ENCODE measurements at places on chromosomes 16 and 17. TPM values are rescaled to one million over a fixed set of nuclear protein-coding genes. Genes with fewer than 3 reads are reported as not detected.

DNA sequence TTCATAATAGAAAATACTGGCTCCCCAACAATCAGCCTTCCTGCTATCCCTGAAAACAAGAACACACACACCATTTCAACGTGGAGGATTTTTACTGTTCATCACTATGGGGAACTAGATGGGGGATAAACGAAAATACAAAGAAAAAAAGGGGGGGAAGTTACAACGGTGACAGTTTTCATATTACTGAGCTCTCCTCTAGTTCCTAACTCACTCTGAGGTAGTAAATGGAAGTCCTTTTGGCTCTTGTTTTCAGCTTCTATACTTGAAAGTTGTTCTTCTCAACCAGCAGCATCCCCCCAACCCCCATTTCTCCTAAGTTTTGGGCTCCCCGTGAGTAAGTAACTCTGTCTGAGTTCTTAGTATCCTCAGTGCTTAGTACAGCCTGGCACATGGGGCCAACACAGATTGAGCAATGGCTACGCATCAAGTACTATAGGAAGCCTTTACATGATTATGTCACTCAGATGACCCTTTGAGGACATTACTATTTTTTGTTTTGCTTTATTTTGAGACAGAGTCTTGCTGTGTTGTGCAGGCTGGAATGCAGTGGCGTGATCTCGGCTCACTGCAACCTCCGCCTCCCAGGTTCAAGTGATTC lies 4.2 kb upstream of the CORO7 start:
- no peaks in the 10 kb centered on the region for H3K36me3 ChIP-seq
- H3K27ac ChIP-seq: no peak overlapping the region
- H3K4me1 ChIP-seq: peaks cover 9% of the 10 kb centered on the region

GRCh38 chr16:19090916-19091315 lies 22.8 kb upstream of the ITPRIPL2 start:
- H3K4me3 ChIP-seq: no peak overlapping the region
- H3K36me3 ChIP-seq: no peaks in the 10 kb centered on the region
- no peak for DNase-seq
- H3K27me3 ChIP-seq: peaks cover 1% of the 10 kb centered on the region

DNA sequence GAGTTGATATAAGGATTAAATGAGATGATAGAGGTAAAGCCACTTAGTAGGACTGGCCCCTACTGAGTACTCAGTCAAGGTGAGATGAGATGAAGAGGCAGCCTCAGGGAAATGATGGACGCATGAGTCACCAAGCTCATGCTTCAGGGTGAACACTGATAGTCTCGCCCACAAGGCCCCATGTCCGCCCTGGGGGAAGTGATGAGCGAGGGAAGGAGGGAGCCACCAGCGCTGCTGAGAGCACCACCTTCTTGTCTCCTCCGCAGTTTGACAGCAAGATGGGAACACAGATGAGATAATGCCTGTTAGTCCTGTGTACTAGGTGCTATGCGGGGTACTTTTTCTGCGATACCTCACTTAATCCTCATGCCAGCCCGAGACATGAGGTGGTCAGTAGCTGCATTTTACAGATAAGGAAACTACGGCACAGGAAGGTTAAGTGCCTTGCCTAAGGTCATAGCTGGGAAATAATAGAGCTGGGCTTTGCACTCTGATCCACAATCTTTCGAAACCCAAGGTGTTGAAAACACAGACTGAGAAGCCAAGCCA lies 383.0 kb downstream of the CPPED1 start:
- DNase-seq: no peak
- no peaks in the 10 kb centered on the region for H3K4me1 ChIP-seq
- no peaks in the 10 kb centered on the region for H3K27me3 ChIP-seq
- no peak overlapping the region for H3K4me3 ChIP-seq
- H3K27ac ChIP-seq: no peak overlapping the region

The KRTAP4-9 gene
- total RNA-seq: not detected

The TUBB3 gene
- total RNA-seq: 239 TPM

Data from osteoblast (primary cell).